ENCODE measurements at places on chromosomes 11 and 22.

- DNase-seq, result peak; percentile 70
Measured at GRCh38 chr11:70755410-70756158, 357.3 kb downstream of the CTTN start.

GRCh38 chr22:45240104-45240809 lies 437 bp downstream of the KIAA0930 start:
- peak; percentile 22 for DNase-seq

DNA sequence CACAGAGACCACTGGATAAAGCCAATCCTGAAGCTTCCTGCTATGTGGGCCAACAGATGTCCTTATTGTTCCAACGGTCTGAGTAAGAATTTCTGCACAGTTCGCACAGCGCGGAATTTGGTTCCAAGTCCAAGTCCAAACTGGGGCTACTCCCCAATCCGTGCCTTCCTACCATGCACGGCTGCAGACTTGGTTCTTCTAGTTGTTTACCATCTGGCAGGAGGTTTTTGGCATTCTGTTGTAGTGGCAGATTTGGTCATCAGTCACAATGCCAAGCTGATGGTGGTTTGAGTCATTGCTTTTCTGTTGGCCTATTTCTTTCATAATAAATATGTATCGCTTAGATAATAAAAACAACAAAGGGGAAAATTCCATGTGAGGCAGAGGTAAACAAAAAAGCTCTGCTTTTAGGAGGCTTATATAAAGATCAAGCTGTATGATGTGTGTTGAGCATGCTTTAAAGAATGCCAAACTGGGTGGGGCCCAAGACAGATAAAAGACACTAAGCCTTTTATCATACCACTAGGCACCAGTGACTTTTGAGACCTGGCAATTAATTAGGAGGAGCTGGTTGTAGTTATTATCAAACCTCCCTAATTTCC lies 52.5 kb upstream of the SYN3 start:
- no peak for DNase-seq

- no peak for DNase-seq
Measured at GRCh38 chr11:110808248-110808647, 96.0 kb upstream of the ARHGAP20 start.

- DNase-seq, result no peak
Measured at GRCh38 chr11:129067454-129067853, 124.7 kb downstream of the ARHGAP32 start.

DNA sequence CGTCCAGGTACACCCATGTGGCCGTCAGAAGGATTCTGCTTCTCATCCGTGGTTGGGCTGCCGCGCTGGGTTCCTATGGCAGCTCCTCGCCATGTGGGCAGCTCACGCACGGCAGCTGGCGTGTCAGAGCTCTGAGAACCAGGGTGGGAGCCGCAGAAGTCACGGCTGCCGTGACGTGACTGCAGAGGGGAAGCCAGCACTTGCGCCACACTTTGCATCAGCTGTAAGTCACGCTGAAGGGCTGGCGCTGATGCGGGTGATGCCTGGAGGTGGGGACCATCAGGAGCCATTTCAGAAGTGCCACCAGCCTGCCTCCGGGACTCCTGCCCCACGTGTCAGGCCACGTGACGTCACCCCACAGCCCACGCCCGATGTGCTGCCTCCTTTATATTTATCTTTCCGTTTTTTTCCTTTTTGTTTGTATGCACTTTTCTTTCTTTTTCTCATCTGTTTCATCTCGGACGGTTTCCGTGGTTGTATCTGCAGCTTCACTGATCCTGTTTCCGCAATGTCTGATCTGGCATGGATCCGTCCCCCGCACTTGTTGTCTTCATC lies 133.2 kb downstream of the IGLL1 start:
- DNase-seq, result no peak

GRCh38 chr22:17858033-17858432 lies 83.8 kb upstream of the BID start:
- no peak for DNase-seq

GRCh38 chr11:70049045-70049444 lies 29.1 kb upstream of the ANO1 start:
- DNase-seq, result no peak

DNA sequence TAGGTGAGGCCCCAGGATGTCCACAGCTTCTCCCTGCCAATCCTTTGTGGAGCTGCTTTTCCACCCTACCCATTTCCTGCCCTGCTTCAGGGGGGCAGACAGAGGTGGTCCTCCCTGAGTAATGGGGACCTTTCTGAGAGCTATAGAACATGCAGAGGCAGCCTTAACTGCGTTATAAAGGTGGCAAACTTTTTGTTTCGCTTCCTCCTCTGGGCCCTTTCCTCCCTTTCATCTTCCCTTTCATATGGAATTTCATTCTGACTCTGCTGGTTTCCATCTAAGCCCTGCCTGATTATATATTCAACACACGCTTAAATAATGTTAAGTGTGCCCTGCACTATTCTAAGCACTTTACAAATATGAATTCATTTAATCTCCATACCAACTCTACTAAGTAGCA lies 169.3 kb upstream of the E2F8 start:
- no peak for DNase-seq

GRCh38 chr22:24271386-24271854 lies 789 bp downstream of the SPECC1L start:
- no peak for DNase-seq

Data from activated CD4-positive, alpha-beta T cell treated with anti-CD3 and anti-CD28 coated beads, Interleukin-2, amount 50 U/mL, for 16 hours (primary cell).